NCI-H446 (cell line): ENCODE measurements at places on chromosomes 13 and 19.

DNA sequence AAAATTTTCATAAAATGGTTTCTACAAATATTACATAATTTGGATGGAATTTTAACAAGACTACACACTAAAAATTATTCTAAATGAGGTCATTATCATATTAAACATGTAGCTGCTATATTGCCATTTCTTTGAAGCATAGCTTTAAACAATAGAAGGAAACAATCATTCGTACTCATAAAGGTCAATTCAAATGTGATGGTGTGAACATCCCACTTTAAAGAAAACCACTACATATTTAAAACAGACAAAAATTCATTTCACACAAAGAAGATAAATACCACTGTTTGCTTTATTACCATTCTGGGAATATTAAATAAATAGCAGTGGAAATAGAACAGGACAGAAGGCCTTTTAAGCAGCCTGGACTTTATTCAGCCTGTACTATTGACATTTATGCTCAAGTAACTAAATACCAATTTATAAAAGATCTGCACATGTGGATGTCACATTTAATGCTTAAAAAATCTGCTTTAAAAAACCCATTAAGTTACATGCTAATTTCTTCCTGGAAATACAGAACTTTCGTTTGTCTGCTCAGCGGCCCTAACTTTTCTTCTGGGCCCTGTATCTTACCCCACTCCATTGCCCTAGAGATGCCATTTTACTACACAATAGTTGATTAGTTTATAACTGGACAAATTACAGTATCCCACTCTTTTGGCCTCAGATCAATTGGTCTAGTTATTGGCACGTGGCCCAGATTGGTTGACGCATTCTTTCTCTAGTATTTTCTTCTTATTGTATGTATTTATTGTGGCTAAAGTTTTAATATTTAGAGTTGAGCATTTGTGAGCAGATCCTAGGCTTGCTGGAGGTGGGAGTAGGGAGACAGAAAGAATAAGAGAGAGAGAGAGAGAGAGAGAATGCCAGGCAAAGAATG lies 215.1 kb upstream of the SPRY2 start:
- no peak for DNase-seq

DNA sequence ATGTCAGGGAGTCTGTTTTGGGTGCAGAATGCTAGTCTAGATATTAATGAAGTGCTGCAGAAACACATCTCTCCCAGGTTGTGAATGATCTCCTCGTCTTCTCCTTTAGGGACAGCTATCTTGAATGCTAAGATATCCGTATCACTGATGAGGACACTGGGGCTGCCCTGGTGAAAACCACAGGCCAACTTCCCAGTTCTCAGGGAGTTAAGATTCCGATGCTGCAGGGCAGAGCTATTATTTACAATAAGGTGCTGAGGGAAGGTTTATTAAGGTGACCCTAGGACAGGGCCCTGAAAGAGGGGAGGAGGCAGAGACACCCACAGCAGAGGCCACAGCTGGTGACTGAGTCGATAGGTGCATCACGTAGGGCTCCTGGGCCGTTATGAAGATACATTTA lies 66.1 kb downstream of the TNFRSF19 start:
- DNase-seq, result no peak

- DNase-seq, result no peak
Observed at GRCh38 chr13:48782429-48782840, 128.7 kb downstream of the CYSLTR2 start.

GRCh38 chr19:7930765-7931164 lies 4.8 kb upstream of the CTXN1 start:
- DNase-seq, result no peak

DNA sequence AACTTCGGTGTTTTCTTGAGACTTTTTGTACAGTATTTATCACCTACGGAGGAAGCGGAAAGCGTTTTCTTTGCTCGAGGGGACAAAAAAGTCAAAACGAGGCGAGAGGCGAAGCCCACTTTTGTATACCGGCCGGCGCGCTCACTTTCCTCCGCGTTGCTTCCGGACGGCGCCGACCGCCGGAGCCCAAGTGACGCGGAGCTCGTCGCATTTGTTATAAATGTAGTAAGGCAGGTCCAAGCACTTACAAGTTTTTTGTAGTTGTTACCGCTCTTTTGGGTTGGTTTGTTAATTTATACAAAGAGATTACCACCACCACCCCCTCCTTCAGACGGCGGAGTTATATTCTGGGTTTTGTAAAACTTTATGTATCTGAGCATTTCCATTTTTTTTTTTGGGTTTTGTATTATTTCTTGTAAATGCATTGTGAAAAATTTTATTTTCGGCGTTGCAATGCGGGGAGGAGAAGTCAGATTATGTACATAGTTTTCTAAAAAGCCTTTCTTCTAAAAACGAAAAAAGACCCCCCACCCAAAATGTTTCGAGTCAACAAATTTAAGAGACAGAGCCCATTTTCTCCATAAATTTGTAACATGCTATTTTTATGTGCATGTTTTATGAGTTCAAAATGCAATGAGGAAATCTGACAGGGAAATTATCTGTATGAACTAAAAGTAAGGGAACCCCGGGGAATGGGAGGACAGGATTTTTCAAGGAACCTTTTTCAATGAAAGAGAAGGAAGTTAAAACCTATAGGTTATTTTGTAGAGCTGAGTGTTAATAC lies 2.3 kb downstream of the SOX1 start:
- DNase-seq, result no peak

GRCh38 chr13:77516342-77516789 lies 19.1 kb upstream of the SCEL start:
- DNase-seq, result no peak

GRCh38 chr19:2034729-2035589 lies 16.1 kb downstream of the MKNK2 start:
- DNase-seq, result peak; percentile 40

DNA sequence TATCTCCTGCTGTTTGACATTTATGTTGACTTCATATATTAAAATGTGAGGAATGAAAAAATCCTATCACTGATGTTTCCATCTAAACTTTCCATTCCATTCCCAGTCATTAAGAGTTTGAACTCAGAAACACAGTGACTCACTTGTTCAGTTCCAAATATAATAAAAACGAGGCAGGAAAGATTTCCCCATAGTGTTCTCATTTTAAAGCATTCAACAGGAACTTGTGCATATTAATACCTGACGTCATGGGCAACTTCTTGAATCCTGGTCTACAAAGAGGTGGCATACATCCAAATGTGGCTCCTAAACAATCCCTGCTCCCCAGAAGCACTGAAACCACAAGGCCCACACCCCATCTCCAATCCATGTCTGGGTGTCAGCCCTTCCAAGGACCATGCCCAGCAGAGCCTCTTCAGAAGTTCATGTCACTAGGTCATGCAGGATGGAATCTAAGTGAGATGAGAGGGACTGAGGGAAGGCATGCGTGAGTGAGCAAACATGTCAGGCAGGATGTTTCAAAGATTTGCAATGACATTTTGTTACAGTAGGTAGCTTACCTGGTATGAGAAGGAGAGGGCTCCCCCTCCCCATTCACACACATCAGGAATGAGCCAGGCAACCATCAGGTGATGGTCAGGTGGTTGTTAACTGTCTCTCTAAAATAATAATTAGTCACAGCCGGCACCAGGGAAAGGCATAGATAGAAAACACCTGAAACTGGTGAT lies 9.4 kb upstream of the ERVV-2 start:
- DNase-seq, result no peak

DNA sequence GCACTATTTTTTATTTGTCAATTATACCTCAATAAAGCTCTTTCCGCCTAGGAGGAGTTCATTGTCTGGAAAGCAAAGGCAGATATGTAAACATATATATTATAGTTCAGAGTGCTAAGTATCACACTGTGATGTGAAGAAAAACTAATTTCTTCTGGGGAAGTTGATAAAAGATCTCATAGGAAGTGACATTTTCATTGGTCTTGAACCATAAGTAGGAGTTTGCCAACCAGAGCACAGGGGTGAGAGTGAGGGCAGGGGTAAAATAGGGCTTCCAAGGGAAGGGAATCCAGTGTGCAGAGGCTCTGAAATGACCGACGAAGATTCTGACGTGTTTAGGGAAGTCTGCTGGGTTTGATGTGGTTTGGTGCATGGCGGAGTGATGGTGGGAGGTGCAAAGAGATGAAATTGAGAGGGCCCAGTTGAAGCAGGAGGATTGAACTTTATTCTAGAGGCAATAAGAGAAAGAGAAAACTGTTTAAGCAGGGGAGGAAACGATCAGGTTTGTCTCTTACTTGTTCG lies 780 bp upstream of the GTF2F2 start:
- no peak for DNase-seq

DNA sequence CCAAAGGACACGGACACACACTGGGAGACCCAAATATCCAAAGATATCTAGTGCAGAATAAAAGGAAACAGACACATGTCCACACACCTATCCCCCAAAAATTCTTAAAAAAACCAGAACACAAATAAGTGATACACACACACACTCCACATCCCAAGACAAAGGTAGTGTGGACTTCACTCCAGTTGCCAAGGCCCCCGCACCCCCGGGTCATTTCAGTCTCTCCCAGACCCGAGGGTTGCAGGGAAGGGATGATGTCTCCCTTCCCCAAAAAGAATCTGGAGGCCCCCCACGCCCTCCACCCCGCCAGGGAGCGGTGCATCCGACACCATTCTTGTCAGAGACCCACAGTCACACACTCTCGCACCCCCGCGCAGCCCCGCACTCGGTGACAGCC lies 407 bp downstream of the DPF1 start:
- DNase-seq, result no peak

GRCh38 chr13:70162141-70162540 lies 53.9 kb upstream of the KLHL1 start:
- DNase-seq, result no peak

DNA sequence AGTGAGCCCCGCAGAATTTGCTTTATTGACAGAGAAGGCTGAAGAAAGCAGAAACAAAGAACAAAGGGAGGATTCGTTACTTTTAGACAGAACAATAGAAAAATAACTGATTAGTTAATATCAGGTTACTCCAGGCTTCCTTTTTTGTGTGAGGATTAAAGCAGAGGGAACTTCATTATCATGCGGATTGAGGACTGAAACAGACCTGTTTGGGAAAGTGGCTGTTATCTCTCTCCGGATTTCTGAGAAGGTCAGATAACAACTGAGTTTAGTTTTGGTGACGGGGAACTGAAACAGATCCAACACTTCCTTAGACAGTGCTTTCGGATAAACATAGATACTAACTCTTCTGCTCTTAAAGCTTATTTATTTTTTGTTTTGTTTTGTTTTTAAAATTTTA lies 246.4 kb upstream of the ZNF507 start:
- no peak for DNase-seq

DNA sequence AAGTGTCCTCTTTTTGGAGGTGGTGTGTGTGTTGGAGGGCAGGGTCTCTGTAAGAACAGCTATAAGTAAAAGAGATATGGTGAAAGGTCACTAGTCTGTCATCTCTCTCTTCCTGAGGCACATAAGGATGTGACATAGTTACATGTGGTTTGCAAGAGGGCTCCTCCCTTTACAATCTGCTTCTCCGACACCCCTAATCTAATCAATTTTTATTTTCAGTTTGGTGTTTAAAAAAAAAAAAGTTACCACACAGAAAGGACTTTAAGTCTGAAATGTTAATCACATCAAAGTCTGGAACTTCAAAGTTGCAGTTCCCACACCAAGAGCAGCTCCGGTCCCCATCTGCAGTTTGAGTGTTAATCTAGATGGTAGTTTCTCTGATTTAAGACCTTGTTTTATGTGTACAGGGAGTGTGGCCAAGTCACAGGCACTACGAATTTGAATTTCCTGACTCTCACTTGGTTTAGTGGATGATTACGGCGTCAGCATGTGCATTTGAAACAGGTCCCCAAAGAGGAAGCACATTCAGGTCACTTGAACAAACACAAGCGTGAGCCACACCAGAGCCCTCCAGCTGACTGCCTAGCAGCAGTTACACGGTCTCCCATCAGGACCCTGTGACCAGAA lies 53.1 kb downstream of the FOXO1 start:
- no peak for DNase-seq

- no peak for DNase-seq
Observed at GRCh38 chr19:17910791-17911360, 21.9 kb upstream of the CCDC124 start.

DNA sequence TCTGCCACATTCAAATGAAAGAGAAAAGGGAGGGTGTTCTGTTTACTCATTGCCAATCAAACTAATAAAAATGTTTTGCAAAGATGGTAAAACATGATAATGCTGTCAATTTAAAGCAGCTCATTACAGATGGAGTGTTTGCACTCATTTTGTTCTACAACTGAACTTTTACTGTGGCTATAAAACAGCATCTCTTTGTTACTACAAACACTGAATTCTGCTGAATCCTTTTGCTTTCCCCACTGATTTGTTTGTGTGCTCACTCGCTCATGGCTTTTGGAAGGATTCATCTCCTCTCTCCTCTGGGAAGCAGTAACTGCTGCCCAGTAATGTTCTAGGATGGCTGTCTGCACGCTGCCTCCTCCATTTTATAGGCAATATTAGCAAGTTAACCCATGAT lies 434.5 kb downstream of the PCDH9 start:
- no peak for DNase-seq

DNA sequence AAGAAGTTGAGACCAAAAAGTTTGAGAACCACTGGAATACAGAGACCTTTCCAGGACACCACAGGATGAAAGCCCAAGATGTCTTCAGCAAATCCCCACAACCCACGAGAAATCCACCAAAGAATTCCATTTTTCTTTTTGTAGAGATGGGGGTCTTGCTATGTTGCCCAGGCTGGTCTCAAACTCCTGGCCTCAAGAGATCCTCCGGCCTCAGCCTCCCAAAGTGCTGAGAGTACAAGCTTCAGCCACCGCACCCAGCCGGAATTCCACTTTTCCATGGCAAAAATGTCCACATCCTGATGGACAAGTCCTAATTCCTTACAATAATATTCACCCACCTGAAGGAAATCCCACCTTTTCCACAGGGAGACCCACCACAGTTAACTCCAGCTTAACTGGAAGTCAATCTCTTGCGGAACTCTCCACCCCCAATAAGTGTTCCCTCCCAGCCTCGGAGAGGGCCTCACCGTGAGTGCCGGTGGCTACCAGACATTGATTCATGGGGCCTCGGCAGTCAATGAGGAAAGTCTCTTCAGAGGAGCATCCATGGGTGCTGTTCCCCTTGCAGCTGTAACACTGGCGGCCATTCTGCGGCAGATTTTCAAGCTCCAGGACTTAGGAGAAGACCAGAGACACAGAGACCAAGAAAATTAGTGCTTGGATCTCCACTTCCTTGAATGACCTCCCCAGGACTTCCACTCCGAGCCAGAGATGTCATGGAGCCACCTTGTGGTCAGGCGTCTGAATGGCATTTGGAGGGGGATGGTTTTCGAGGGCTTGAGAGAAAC lies 12.3 kb upstream of the CADM4 start:
- DNase-seq, result peak; percentile 49

DNA sequence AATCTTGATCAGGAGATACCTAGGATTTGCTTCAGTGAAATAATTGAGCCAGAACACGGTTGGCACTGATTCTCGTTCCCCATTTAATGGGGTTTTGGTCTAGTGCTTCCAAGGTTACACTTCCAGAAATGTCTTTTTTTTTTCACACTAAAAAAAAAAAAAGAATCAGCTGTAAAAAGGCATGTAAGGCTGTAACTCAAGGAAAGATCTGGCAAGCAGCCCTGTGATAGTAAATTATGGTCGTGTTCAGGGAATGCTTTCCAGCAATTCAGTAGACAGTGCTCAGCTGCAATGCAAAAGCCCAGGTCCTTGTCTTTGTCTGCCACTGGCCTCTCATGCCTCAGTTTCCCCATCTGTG lies 27.2 kb upstream of the NDUFS7 start:
- DNase-seq, result no peak
